Right lung (tissue), 10 donors: ENCODE measurements at places on chromosomes 12 and 14.

GRCh38 chr12:116106870-116107269 is 170.6 kb downstream of the MED13L start:
- DNase-seq, result no peak

DNA sequence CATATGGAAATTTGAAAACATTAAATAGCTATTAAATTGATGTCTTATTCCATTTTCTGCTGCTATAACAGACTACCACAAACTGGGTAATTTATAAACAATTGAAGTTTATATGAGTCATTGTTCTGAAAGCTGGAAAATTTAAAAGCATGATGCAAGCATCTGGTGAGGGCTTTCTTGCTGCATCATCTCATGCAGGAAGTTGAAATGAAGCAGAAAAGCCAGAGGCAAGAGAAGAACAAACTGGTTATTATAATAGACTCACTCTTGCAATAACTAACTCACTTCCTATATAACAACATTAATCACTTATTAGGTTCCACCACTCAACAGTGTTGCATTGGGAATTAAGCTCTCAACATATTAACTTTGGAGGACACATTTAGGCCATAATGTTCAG is 1277.4 kb downstream of the LRFN5 start:
- DNase-seq, result no peak

DNA sequence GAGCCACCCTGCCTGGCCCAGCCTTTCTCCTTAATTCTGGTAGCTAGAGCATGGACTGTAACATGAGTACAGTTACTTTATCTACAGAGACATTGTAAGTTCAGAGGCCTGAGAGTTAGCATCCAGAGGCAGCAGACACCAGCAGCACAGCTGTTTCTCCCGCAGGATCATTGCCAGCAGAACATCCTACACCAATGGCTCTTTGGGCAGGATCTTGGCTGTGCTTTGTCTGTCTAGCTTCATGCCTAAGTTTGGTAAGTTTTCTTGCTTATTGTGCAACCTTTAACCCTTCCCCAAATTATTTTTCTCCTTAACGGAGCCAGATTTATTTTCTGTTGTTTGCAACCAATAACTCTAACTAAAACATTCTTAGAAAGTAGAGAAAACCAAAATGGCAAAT is 21.6 kb downstream of the C12orf71 start:
- DNase-seq, result no peak

GRCh38 chr14:52279408-52279807 is 11.9 kb downstream of the PTGDR start:
- DNase-seq, result no peak
